Urothelium cell line (cell line): ENCODE measurements at places on chromosomes 7 and 10.
A peak's percentile ranks its signal among the peaks of the same experiment; 100 is the strongest.

- no peak for DNase-seq
Measured at GRCh38 chr7:157844141-157844540, 507.3 kb downstream of the DNAJB6 start.

GRCh38 chr10:71239946-71240795 is 27.8 kb downstream of the UNC5B start:
- no peak for DNase-seq

- DNase-seq: no peak
Measured at GRCh38 chr7:24365606-24366005, 81.6 kb downstream of the NPY start.

GRCh38 chr7:29642494-29643155 is 79.0 kb downstream of the PRR15 start:
- DNase-seq: no peak

DNA sequence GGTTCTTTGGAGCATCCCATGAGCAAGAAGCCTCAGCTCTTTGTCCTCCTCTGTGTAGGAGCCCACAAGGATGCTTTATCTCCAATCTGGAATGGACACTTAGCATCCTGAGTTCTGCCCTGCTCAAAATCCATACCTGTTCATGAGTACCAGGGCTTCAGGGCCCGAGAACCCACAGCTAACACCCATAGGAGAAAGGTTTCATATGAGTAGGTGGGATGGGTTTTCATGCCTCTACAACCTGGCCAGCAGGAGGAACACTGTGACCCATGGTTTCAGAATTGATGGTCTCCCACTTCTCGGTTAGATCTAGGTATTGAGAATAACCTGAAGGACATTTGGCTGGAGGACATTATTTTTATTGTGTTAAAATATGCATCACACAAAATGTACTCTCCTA is 57.8 kb downstream of the TBXAS1 start:
- DNase-seq: no peak

DNA sequence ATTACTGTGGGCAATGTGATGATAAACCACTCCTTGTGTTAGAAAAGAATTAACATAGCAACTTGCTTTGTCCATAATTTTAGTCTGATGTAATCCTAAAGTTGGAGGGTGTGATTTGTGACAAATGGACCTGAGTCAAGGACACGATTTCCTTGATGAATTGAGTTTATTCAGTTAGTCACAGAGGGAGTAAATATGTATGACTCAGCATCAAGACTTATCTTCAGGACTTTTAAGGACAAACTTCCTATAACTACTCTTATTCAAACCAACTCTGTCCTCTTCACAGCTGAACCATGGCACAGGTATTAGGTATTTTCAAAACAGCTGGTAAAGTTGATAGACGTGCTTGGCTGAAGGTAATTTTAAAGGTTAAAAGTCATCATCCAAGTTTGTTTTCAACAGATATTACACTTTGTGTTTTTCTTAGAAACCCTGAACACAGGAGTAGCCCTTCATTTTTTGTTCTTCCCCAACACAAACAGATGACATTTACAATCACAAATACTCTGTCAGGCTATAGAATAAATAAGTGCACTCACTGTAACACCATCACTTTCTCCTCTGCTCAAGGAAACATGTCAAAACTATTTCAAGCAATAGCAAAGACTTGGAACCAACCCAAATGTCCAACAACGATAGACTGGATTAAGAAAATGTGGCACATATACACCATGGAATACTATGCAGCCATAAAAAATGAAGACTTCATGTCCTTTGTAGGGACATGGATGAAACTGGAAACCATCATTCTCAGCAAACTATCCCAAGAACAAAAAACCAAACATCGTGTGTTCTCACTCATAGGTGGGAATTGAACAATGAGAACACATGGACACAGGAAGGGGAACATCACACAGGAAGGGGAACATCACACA is 54.5 kb downstream of the COA1 start:
- DNase-seq: peak; percentile 59

- peak; percentile 8 for DNase-seq
Measured at GRCh38 chr10:19749185-19749729, 67.0 kb upstream of the PLXDC2 start.

DNA sequence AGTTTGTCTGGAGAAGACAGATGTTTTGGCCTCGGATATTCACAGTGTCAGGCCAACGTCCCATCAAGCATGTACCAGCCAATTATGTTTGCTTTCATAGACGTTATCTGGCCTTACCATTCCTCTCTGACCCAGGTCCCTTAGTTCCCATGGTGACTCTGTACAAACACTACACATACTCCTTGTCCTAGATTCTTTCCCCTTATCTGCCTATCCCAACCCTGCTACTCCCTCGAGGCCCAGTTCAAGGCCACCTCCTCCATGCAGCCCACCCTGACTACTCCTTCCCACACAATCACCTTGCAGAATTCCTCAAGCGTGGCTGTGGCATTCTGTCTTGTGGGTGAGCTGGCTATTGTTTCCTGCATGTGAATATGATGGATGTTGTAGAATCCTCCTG is 155.2 kb downstream of the PRKAG2 start:
- no peak for DNase-seq

- no peak for DNase-seq
Measured at GRCh38 chr7:44285561-44285960, 39.8 kb downstream of the CAMK2B start.
